ENCODE measurements at places on chromosomes 1 and 21.

- DNase-seq: no peak
Measured at GRCh38 chr1:48003741-48004531, 6.8 kb upstream of the TRABD2B start.

DNA sequence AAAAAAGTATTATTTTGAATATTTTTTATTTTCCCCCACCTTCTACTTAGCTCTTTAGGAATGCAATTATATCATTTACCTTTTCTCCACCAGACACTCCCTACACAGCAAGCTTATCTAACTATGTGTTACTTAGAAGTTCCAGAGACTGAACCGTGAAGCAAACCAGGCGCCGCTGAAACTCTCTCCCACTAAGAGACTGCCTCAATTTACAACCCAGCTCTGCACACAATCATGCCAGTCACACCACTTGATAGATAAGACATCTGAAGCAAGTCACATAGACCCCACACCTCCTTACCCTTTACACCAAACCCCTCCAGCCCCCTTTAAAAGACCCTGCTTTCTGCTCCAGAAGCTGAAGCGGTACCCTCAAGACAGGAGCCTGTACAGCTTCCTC is 245.5 kb downstream of the S1PR1 start:
- no peak for DNase-seq

DNA sequence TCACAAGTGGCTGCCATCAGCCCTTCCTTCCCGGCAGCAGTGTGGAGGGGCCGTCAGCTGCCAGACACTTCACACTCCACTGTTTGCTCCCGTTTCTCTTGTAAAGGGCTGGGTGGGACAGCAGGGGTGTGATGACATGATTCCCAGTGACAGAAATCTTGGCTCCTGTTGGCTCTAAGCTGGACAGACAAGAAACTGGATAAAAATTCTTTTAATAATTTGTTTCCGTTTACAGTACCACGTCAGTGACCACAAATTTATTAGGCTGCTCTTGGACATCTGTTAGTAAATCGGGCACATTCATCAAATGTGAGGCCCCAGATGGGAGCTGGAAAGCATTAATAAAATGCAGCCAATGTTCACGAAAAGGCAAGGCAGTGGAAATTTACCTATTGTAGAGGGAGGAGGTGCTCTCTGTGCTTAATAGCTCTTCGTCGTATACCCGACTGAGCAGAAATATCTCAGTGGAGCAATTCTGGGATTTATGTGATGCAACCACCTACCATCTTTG is 353.7 kb upstream of the GREM2 start:
- no peak for DNase-seq

DNA sequence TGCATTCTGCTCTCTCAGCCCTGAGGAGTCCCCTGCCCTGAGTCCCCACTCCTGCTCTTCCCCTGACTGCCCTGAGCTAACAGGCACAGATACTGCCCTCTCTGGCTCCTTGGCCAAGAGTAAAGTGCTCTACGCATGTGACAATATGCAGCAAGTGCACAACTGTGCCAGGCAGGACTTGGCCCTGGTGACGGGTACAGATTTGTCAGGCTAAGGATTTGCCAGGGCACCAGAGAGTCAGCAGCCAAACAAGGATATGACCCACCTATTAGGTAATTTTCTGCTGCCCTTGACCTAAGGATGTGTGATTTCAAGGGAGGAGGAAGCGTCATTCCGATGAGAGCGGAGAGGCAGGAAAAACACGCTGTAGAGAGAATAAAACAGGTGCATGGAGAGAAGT is 339.0 kb downstream of the PTPRU start:
- DNase-seq: no peak

DNA sequence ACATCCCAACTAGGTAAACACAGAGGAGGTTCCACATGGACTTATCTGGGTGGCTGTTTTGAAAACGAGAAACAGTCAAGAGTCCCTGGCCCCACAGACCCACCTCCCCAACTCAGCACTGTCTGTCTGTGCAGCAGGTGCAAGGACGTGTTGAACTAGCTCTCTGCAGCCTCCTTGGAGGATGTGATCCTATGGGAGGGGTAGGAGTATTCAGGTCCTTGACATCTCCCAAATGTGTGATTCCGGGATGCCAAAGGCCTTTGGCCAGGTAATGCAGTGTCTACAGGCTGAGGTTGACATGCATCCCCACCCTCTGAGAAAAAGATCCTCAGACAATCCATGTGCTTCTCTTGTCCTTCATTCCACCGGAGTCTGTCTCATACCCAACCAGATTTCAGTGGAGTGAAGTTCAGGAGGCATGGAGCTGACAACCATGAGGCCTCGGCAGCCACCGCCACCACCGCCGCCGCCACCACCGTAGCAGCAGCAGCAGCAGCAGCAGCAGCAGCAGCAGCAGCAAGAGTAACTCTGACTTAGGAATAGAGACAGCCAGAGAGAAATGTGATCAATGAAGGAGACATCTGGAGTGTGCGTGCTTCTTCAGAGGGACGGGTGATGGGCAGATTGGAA is 151.6 kb upstream of the CAMK1G start:
- DNase-seq: no peak

DNA sequence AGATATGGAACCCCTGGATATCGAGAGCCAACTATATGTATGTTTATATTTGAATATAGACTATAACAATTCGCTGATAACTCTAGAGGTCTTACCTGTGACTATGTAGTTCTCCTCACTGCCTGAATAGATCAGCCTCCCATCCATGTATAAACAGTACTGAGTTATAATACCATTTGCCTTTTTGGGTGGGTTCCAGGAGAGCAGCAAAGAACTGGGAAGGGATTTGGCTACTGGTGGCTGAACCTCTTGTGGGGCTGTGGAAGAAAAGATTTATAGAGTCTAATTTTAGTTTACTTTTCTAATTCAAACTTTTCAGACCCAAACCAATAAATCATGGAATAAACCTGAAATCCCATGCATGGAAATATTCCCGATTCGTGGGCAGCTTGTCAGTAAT is 376.9 kb downstream of the USH2A start:
- no peak for DNase-seq

- DNase-seq: no peak
Measured at GRCh38 chr1:95620076-95620475, 386.1 kb downstream of the RWDD3 start.

DNA sequence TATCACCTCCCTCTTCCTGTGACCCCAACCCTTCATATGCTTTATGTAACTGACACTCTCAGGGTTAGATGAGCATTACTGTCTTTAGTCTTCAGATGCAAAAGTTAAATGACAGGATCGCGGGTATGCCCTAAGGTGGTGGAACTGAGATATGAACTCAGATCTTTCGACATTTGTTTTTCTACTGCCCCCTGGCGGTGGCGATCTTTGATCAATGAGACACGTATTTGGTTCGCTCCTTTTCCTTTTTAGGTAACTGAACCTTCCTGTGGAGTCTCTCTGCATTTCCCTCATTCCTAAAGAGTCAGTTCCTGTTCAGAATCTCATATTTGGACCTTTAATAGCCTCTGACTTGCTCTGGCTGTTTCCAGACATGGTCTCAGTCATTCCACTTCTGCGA is 47.8 kb upstream of the ZP4 start:
- DNase-seq: no peak

DNA sequence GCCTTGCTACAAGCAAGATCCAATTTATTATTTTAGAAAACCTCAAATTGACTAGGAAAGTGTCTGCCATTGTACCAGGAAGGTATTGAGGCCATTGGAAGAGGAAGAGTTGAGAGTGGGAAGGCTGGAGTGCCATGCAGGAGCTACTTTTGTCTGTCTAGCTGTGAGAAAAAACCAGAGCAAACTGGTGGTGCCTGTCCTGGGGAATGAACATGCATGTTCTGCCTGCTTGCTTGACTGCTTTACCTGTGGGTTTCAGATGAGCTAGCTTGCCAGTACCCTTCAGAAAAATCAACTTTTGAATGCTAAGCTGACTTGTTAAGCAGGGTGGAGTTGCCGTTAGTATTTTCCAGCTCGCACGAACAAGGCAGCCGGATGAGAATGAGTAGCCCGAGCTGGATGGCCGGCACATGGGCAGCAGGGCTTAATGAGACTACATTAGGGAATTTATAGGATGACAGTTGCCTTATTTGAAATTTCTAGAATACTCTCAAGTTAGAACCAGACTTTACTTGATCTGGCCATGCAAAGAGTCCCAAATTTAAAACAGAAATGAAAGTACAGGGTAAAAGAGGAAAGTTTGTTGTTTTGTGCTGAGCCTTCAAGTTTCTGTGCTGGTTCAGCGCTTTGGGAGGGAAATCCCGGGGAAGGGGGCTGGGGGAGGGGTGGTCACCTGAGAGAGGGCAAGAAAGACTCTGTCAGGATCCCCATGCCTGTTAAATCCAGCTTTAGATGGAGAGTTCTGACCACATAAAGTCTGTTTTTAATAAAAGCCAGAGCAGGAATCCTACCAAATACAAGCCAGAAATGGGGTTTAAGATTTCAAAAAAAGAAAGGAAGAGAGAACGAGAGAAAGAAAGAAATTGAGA is 29.6 kb upstream of the C1orf105 start:
- no peak for DNase-seq

DNA sequence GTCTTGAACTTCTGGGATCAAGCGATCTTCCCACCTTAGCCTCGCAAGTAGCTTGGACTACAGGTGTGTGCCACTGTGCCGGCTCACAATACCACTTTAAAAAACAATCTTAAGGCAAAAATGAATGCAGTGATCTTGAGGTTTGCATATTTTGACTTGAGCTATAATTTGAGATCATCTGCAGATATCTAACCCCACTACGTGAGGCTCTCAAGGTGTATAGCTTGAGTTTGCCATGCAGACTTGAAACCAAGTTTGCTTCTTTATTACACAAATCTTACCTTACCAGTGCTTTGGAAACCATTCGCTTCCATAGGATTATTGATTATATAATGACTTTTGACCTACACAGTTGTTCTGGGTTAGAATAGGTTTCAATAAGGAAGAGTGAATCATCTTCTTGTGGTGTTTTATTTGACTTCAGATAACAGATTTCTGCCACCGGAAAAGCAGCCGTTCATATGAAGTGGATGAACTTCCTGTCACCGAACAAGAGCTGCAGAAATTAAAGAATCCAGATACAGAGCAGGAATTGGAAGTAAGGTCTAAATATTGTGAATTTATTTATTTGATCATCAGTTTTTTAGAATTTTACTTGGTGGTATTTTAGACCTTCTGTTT is 155.1 kb downstream of the VPS13D start:
- DNase-seq: no peak

DNA sequence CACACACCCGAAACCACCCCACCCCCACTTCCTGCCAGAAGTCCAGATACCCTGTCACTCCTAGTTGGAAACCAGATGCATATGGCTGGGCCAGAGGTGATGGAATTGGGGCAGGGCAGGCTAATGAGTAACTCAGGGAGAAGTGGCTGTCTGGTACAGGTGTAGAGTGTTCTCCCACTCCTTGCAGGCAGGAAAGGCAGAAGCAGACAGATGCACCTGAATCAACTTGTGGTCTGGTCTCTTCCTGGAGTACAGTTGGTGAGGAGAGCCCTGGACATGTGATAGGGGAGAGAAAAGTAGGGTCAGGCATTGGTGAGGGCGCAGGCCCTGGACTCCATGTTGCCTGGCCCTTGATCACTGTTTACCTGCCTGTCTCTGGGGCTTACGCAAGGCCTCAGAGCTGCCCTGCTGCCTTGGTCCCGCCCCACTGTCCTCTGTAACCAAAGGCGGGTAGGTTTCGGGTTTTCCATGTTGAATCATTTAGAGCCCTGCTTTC is 2.5 kb downstream of the CGN start:
- no peak for DNase-seq

GRCh38 chr1:25774921-25775771 is 24.8 kb upstream of the SELENON start:
- DNase-seq: peak; percentile 74

- DNase-seq: no peak
Measured at GRCh38 chr1:155522069-155522468, 40.5 kb downstream of the ASH1L start.

DNA sequence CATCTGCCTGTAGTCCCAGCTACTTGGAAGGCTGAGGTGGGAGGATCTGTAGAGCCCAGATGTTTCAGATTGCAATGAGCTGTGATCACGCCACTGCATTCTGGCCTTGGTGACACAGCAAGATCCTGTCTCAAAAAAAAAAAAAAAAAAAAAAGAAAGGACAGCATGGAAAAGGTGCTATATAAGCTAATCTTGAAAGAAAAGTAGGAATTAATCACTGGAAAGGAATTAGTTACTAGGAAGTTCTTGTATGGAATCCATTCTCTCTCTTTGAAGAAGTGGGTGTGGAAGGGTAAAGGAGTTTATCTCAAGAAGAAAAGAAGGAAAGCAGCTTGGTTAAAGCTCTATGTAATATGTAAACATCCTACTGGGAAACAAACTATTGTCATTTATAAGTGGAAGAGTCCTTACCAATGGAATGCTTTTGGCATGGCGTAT is 339.2 kb downstream of the DPYD start:
- no peak for DNase-seq

DNA sequence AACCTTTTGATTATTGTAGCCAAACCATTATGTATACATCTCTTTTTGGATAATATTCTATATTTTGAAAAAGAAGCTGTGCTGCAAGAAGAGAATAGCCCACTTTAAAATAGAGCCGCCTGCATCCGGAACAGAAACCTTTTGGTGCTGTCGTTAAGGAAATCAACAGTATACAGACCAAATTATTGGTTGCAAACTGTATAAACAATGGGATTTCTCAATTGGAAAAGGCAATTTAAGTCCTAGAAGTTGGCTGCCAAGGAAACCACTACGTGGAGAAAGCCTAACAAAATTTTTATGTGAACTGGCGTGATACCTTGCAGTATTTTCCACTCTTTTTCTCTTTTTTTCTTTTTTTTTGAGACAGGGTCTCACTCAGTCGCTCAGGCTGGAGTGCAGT is 25.8 kb downstream of the DESI2 start:
- DNase-seq: no peak

DNA sequence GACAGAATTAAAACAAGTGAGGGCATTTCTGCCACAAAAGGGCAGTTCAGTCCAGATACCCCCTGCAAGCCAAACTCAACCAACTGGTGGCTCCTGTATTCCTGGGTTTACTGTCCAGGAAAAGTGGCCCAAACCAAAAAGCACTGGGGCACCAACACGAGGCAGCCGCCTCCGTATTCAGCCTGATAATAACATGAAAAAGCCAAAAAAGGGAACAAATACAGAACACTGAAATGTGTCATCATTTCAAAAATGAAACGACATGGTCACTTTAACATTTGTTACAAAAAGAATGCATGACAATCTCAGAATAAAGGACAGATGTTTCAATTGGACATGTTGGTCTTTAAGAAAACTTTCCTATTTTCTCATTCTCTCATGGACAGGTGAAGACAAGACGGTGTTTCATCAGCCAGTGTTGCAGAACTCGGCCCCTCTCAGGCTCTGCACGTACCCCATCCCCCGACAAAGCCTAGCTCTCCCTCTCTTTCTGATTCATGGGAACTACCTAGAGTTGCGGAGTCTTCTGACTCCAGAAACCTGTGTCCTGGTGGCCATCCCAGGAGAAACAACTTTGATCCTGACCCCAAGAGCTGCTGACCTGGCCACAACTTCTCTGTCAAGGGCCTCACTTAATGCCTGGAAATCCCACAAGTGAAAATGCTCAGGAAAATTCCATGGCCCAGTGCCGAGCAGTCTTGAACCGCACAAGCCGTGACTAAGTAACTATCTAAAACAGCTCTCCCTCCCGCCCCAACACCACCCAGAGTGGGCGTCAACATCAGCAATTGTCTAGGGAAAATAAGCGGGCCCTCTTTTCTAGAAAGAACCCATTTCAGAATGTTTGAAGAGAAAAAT is 27.1 kb downstream of the ZBTB17 start:
- DNase-seq: no peak
